ENCODE measurements at places on chromosomes 7 and 10.
A peak's percentile ranks its signal among the peaks of the same experiment; 100 is the strongest.

GRCh38 chr7:72466797-72467196, 54.7 kb upstream of the CALN1 start:
- no peak for DNase-seq

DNA sequence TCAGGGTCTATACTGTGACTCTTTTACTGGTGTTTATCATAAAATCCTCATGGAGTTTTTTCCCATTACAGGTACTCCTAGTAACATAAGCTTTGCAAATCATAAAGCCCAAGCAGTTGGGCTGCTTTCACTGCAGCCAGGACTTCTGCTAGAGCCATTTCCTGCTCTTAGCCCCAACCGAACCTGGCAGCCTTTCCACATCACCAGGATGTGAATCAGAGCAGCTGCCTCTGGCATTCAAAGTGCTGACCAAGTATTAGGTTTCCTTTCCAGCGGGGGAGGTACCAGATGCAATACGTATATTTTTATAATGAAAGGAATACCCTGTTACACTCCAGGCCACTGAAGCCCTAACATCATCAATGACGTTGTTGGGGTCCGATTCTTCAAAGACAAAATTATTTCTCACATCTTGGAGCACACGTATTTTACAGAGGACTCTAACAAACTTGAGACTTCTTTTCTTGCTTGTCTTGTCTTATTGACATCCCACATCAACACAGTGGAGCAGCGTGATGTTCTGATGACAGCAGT, 3.6 kb upstream of the HTR5A start:
- DNase-seq = no peak

- DNase-seq = no peak
These were observed 282.3 kb downstream of the USP6NL start for GRCh38 chr10:11329062-11329673.

DNA sequence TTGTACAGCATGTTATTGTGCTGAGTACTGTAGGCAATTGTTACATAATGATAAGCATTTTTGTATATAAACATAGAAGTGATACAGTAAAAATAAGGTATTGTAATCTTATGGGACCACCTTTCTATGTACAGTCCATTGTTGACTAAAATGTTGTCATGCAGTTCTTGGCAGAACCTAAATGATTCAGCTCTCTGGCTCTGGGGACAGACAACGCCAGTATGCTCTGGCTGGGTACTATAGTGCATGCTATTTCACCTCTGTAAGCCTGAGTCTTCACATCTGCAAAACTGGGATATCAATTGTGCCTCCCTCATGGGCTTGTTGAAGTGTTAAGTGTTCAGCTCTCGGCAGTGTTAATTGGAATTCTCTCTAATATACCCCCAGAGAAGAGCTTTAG, 674.3 kb downstream of the INHBA start:
- no peak for DNase-seq

DNA sequence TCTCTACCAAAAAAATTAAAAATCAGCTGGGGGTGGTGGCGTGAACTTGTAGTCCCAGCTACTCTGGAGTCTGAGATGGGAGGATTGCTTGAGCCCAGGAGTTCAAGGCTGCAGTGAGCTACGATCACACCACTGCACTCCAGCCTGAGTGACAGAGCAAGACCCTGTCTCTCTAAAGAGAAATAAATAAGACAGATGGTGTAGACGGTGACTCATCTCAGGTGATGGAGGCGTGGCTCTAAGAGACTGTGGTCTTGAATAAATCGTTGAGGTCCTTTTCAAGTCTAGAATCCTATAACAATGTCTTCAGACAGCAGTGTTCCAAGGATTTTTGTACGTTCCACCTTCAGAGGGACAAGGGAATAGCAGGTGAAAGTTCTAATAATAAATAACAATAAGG, 53.8 kb upstream of the PFKFB3 start:
- no peak for DNase-seq

DNA sequence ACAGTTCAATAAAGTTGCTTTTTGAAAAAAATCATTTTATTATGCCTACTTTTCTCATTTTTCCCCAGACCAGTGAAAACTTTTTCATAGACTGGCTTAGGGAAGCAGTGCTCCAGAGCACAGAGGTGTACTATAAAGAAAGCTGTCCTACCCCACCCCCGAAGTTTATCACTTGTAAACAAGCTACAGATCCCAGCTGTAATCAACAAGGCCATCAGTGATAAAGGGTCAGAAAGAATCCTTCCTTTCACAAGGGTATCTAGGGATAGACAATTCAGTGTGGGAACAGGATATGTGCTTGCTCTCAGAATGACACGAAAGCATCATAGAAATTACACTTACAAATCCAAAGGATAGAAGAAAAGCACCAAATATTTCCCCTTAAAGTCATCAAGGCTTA, 4.5 kb downstream of the PRDX3 start:
- no peak for DNase-seq

GRCh38 chr10:16256336-16256735, 180.5 kb upstream of the PTER start:
- DNase-seq = no peak

GRCh38 chr10:26550774-26551526, 112.8 kb downstream of the APBB1IP start:
- DNase-seq = no peak

DNA sequence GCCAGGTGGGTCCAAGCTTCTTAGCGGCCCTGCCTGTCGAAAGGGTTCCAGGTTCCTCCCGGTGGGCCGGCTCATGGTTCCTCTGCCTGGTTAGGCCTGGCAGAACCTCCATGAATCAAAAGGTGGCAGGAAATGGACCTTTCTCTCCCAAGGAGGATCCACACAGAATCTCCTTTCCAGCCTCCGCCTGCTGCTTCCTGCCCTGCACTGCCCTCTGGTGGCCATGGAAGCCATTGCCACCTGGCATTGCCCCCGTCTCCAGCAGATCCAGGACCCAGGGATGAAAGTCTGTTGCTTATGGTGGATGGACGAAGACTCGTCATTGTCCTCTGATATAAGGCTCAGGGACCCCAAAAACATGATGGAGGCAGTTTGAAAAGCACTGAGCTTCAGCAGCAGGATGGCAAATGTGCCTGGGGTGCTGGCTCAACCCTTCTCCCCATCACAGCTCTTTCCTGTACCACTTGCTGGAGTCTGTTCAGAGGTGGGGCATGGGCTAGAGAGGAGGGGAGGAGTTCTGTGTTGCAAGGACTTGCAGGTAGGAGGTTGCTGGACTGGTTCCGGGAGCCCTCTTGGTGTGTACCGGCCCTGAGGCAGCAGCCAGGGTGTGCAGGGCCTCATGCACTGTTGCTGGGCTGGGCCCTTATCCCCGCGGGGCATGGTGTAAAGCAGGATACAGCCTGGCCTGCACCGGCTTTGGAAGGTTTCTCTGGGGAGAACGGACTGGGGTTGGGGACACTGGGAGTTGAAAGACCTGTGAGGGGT, 11.3 kb upstream of the INMT start:
- DNase-seq = peak; percentile 76

- DNase-seq = no peak
These were observed 15.0 kb downstream of the BUD23 start for GRCh38 chr7:73698410-73698809.

Measured in stimulated activated CD4-positive, alpha-beta T cell treated with anti-CD3 and anti-CD28 coated beads, Interleukin-4, amount 100 ng/mL, for 4 hours (primary cell).